ENCODE measurements at places on chromosomes 4 and X.
A peak's percentile ranks its signal among the peaks of the same experiment; 100 is the strongest.

- DNase-seq, result no peak
These were observed 23.7 kb downstream of the SMPX start for GRCh38 chrX:21734175-21734574.

- peak; percentile 2 for DNase-seq
These were observed 251.6 kb downstream of the USP46 start for GRCh38 chr4:52407545-52407944.

- peak; percentile 39 for DNase-seq
These were observed 139.4 kb upstream of the BOD1L1 start for GRCh38 chr4:13766761-13767540.

DNA sequence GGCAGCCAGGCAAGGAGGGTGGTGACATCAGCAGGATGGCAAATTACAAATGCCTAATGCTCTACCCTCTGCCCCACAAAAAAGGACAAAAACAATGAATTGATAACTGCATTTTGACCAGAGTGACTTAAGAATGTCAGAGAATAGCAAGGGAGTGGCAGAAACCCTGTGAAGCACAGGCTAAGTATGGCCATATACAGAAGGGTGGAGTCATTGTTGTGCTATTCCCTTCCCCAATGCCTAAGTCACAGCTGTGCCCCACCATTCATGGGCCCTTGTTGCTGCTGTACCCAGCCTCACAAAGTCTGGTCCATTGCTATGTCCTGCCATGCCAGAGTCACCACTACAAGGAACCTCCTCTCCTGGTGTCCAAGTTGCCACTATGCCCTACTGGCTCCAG is 123.1 kb downstream of the NEK1 start:
- no peak for DNase-seq

DNA sequence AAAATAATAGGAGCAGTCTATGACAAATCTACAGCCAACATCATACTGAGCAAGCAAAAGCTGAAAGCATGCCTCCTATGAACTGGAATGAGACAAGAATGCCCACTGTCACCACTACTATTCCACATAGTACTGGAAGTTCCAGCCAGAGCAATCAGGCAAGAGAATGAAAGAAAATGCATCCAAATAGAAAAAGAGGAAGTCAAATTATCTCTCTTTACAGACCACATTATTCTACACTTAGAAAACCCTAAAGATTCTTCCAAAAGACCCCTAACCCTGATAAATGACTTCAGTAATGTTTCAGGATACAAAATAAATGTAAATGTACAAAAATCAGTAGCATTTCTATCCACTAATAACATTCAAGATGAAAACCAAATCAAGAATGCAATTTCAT is 249.0 kb downstream of the STK32B start:
- no peak for DNase-seq

GRCh38 chr4:67701517-67701850 is 529 bp upstream of the UBA6 start:
- no peak for DNase-seq

GRCh38 chr4:186901850-186902249 is 178.2 kb upstream of the FAT1 start:
- DNase-seq, result no peak

DNA sequence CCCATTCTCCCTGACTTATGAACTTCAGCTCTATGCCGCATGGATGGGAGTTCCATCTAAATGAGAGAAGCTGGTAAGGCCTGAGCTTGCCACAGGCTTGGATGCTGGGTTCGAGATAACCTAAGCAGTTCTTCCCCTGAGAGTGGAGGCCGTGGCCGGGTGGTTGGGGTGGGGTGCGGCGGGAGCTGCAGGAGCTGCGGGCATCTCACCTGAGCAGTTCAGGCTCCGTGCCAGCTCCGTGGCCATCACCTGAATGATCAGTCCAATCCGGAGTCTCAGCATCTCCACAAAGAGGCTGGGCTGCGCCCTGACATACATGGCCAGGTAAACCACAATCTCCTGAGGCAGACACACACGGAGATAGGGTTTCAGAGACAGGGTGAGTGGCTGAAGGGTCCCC is 77.6 kb downstream of the PHKA2 start:
- no peak for DNase-seq

GRCh38 chr4:27129871-27130366 is 269.3 kb downstream of the STIM2 start:
- peak; percentile 83 for DNase-seq

GRCh38 chr4:108965016-108965415 is 202.2 kb upstream of the ETNPPL start:
- DNase-seq, result no peak
